ENCODE measurements at places on chromosomes 12 and 14. TPM values are rescaled to one million over a fixed set of nuclear protein-coding genes. Genes with fewer than 3 reads are reported as not detected.

DNA sequence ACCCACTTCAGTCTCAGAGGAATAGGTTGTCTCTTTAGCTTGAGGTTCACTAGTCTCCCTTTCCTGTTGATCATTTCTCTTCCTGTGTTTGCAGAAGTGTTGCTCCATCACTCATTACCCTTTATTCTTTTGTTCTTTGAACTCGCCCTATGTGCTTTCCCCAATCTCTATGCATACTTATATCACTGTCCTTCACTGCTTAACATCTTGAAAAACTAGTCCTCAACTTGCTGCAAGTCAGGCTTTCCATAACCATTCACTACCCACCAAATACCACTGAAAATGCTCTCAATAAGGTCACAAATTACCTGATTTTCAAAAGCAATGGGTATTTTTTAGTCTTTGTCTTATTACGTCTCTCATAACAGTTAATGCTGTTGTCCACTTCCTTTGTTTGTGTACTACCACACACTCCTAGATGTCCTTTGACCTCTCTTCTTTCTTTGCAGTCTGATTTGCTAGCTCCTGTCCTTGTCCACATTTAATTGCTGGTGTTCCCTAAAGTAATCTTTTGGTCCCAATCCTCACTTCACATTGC is 80.8 kb downstream of the RIC8B start:
- no peak for DNase-seq

Gene CACNA2D4
- total RNA-seq = not detected

- no peak for DNase-seq
Observed at GRCh38 chr14:60485057-60485597, 736 bp downstream of the C14orf39 start.

DNA sequence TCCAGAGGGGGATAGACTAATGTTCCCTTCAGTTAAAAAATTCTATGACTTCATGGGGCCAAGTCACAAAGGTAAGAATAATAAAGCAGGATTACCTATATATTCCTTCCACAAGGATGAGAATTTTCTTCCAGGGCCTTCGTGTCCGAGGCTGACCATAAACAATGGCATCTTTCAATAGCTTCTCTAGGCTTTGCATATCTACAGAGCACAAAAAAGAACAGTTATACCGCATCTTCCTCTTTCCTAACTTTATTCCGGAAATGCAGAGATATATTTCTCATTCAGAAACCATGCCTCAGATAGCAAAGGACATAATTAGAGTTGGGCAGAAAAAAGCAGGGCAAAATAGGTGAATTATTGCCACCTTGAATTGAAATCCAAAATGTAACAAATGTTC is 58.3 kb upstream of the ISM2 start:
- no peak for DNase-seq

DNA sequence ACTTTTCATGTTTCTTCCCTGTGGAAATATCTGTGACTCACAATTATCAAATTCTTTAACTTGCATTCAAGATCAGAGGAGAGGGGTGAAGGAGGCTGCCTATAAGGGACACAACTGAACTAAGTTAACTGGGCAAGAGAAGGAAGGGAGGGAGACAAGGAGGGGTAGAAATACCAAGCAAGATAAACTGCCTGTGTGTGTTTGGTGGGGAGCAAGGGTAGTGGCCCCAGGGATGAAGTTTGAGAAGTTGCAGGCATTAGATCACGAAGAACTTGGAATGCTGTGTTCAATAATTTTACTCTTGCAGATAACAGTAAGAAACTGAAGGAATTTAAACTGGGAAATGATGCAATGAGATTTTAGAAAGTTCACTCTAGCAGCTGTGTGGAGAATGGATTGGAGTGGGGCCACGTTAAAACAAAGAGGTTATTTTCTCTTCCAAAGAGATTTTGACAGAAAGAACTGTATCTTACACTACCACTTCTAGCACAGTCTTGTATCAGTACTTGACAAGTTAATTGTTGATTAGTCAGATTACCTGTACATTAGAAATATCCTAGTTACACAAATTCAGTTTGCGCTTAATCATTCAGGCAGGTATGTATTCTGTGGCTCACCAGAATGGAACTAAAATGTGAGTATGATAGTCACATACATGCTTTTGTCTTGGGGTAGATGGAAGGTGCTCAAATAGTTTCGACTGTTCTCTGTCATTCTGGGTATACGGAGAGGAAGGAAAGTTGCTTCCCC is 7.4 kb downstream of the PKP2 start:
- no peak for DNase-seq

GRCh38 chr14:32304296-32304695 is 24.8 kb upstream of the AKAP6 start:
- DNase-seq = no peak

Gene ST8SIA1
- not detected for total RNA-seq

DNA sequence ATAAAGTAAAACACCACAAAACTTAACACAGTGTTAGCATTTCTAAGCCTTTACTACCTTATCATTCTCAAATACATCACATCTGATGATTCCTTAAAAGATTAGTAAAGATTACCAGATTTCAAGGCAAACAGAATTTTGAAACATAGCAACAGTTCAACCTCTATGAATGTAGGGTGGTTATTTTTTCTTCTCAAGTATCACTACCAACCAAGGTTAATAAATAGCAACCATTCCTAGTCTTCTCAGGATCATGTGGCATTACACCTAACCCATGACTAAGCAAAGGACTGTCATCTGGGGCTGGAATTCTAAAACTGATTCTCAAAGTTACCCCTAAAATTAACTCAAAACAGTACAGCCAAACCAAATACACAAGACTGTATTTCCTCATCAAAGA is 39.4 kb upstream of the CSRNP2 start:
- no peak for DNase-seq

DNA sequence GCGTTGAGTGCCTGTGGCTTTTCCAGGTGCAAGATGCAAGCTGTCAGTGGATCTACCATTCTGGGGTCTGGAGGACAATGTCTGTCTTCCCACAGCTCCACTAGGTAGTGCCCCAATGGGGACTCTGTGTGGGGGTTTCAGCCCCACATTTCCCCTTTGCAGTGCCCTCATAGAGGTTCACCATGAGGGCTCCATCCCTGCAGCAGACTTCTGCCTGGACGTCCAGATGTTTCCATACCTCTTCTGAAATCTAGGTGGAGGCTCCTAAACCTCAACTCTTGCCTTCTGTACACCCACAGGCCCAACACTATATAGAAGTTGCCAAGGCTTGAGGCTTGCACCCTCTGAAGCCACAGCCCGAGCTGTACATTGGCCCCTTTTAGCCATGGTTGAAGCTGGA is 52.9 kb downstream of the PRKCH start:
- DNase-seq = no peak

- no peak for DNase-seq
Observed at GRCh38 chr12:12891881-12892355, 556 bp downstream of the GPRC5A start.

DNA sequence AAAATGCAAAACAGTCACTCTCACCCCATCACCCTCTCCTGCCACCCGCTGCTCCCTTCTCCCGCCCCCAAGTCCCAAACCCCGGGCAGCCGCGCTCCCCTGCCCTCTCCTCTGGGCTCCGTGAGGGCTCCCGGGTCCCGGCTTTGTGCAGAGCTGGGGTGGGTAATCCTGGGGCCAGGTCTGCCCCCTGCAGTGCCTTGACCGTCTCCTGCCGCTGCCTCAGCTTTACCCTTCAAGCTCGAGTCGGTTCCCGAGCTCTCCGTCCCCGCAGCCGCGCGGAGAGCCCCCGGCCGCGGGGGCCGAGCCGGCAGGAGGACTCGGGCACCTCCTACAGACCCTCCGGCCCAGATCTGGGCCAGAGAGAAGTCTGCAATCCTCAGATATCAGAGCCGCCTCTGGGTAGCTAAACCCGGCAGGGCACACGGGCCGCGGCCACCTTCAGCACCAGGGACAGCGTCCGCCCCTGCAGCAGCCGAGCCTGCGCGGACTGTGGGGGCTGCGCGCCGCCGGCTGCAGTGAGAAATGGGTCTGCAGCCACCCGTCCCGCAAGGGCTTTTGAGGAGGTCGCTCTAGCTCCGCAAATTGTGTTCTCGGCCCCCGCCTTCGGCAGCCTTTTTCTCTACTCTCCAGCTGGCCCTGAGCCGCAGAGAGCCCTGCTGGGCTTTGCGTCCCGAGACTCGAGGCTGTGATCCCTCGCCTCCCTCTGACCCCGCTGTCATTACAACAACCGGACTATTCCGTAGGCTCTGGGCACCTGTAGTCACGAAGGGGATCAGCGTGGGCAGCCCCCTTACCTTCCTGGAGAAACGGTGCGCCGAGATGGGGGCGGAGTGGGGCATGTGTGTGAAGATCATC is 1.2 kb downstream of the PRMT8 start:
- peak; percentile 64 for DNase-seq

- DNase-seq = no peak
Observed at GRCh38 chr12:56252649-56253048, 5.5 kb downstream of the ANKRD52 start.

Gene CLEC4C
- total RNA-seq = not detected

GRCh38 chr14:56135001-56135400 is 16.8 kb downstream of the PELI2 start:
- peak; percentile 94 for DNase-seq

Measured in G401 (cell line).